Stimulated activated CD8-positive, alpha-beta memory T cell treated with anti-CD3 and anti-CD28 coated beads, Interleukin-15, amount 100 ng/mL, for 4 hours (primary cell): ENCODE measurements at places on chromosomes 4 and X.

DNA sequence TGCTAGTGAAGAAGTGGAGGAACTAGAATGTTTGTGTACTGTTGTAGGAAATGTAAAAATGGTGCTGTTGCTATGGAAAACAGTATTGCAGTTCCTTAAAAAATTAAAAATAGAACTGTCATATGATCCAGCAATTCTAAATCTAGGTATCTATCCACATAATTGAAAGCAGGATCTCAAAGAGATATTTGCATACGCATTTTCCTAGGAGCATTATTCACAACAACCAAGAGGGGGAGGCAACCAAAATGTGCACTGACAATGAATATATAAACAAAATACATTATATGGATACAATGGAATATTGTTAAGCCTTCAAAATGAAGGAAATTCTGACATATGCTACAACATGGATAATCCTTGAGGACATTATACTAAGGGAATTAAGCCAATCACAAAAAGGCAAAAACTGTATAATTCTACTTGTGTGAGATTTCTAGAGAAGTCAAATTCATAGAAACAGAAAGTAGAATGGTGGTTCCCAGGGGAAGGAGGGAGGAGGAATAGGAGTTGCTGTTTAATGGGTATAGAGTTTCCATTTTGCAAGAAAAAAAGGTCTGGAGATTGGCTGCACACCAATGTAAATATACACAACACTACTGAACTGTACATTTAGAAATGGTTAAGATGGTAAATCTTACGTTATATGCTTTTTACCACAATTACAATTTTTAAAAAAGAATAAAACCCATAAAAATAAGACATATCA is 35.6 kb upstream of the KCNE5 start:
- no peak for DNase-seq

DNA sequence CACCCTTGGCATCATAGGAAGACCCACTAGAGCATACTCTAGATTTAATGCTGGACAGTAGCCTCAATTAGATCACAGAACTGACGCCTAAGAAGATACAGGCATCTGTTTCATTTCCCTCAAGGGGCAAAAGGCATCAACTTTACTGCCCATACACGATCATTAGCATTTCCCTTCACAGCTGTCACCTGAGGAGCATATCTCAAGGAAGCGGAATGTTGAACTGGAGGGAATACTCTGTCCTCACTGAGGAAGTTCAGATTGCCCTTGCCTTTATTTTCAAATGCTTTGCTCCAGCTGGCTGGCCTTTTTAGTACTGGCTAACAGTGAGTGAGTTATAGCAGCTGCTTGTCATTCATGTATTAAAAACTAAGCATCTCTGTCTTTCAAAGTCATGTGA is 508.4 kb upstream of the GALNT7 start:
- DNase-seq, result no peak

DNA sequence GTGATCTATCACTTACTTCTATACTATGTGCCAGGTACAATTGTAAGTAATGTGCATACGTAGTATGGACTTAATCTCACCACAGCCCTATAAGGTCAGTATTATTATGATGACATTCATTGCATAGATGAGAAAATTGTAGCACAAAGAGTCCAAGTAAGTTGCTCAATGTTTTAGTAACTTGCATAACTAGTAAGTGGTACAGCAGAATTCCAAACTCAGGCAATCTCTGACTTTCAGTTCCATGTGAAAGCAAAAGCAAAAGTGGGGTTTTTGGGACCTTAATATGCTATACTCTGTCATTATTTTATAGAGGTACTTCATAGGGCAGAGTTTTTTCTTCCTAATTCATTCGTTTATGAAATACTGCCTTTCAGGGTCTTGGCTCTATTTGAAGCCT is 188.8 kb upstream of the VEGFC start:
- DNase-seq, result no peak

- DNase-seq, result no peak
Observed at GRCh38 chrX:40298069-40298468, 200.3 kb upstream of the BCOR start.
